Mammary epithelial cell (primary cell): ENCODE measurements at places on chromosomes 11 and 22.

- DNase-seq, result no peak
These were observed 8.6 kb downstream of the KCNQ1 start for GRCh38 chr11:2453436-2453835.

- DNase-seq, result no peak
These were observed 50.2 kb upstream of the SPATA19 start for GRCh38 chr11:133895551-133895950.

- DNase-seq, result no peak
These were observed 9.6 kb upstream of the SLC6A5 start for GRCh38 chr11:20589796-20590195.

- DNase-seq, result no peak
These were observed at the start of gene TNNT3 for GRCh38 chr11:1919391-1920127. Gene TNNT3, plus strand, starts transcription at chr11:1919703. Its CDS starts 3,172 bp downstream, at chr11:1922875.

DNA sequence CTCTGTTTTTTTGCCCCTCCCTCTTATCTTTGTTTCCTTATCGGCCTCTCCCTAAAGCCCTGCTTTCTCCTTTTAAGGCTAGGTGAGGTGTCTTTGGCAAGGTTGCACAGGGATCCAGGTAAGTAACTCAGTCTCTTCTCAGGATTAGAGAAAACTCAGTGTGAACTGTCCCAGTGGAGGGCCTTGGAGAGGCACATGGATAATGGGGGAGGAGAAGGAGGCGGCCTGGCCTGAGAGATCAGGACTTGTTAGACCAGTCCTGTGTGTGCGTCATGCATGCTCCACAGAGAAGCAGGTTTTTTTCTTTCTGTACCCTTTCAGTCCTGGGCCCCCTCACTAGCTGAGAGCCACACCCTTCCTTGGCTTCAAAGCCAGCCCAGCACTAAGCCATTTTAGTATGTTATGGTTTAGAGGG is 19.9 kb downstream of the CTNND1 start:
- peak; percentile 88 for DNase-seq

DNA sequence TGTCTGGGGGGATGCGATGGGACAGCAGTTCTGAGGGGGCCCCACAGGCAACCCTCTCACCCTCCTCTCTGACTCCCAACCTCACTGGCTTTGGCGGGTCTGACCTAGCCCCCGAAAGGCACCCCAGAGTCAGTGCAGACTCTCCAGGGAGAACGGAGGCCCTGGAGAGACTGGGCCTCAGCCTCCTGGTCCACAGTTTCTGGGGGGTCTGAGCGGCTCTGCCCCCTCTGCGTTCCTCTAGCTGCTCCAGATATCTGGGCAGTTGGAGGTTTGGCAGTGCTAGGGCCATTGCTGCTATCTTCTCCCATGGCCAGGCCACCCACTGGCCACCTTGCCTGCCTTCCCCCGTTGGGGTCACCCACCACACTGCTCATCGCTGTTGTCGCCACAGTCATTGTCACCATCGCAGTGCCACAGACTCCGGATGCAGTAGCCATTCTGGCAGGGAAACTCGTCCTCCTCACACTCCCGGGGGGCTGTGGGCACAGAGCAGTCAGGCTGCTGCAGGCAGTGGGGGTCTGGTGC is 18.8 kb downstream of the LRP4 start:
- DNase-seq, result no peak

GRCh38 chr11:95247127-95247684 is 16.2 kb upstream of the SESN3 start:
- DNase-seq, result no peak

- peak; percentile 33 for DNase-seq
These were observed 27.5 kb upstream of the MTNR1B start for GRCh38 chr11:92941676-92942571.

GRCh38 chr22:19849835-19850762 is 4.6 kb downstream of the GNB1L start:
- peak; percentile 46 for DNase-seq

- DNase-seq, result peak; percentile 16
These were observed 97.0 kb downstream of the SYT9 start for GRCh38 chr11:7348432-7349304.

DNA sequence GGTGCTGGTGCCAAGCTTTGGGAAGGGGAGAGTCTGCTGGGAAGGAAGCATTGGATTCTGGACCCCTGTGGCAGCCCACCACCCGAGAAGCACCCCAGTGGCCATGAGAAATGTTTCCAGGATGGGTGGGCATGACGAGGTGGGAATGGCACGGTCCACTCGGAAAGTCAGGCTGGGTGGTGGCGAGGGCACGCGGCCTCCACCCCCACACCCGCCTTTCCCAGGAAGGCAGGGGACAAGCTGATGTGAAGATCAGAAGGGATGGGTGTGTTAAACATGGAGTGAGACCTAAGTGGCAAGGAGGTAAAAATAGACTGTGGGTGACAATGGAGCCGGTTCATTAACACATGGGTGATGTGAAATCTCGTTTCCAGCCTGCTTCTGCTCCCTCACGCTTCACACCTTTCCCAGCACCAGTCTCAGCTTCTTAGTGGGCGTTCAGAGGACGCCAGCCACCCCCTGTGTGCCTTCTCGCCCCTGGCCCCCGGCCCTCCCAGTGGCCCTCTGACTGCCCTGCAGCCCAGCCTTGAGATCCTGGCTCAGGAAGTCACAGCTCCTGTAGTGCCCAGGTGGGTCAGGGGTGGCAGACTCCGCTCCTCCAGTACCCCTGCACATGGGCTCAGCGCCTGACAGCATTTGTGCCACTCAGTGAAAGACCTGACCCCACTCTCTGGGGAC is 27.6 kb downstream of the LRRC10B start:
- no peak for DNase-seq

- DNase-seq, result no peak
These were observed 94.3 kb upstream of the ZC3H12C start for GRCh38 chr11:109998921-109999320.

DNA sequence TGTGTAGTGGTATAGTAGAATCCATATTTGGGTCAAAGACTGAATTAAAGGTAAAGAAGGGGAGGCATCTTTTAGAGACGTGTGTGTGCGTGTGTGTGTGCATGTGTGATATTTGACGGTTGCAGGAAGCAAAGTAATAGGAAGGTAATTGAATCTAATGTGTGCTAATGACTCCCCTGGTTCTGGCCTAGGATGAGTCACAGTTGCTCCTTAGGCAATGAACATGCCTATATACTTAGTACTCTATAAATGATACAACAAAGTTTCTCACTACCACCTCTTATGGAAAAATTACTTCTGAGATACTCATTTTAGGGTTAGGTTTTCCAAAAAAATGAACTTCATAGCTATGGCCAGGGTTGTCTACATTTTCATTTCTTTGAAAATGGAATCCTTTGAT is 409.6 kb downstream of the GUCY1A2 start:
- DNase-seq, result peak; percentile 51

GRCh38 chr22:29310863-29311339 is 4.5 kb downstream of the GAS2L1 start:
- DNase-seq, result peak; percentile 94

- DNase-seq, result peak; percentile 17
These were observed 1.2 kb downstream of the GAS2L1 start for GRCh38 chr22:29307596-29308147.

GRCh38 chr11:47587723-47588326 is 1.3 kb downstream of the FAM180B start:
- DNase-seq, result no peak

DNA sequence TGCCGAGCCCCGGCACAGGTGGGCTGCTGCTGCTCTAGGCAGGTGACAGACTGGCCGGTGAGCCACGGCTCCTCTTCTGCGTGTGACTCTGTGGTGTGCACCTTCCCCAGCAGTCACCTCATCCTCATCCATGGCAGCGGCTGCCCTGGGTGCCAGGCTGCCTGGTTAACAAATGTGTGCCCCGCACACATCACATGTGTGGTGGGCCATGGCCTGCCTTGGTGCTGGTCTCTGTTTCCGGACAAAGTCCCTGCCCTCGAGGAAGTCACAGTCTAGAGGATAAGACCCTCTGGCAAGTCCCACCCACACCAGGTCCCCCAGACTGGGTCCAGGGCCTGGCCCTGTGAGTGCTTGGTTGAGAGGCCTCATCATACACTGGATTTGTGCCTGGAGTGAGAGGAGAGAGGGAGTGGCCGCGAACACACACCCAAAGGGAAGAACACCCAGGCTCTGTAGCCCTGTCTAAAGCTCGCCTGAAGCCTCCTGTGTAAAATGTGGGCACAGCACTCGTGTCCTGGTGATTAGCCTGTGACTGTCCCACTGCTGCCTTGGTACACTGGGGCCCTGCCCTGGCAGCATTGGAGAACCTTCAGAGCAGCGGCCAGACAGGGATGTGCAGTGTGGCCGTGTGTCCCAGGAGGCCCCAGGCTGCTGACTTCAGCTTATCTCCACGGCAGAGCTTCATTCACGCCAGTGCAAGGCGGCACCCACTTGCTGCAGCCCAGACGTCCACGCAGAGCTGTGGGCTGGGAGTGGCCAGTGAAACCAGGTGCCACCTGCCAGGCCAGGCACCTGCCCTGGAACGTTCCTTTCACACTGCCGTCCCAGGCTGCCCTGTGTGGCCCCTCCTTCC is 269.9 kb downstream of the TBC1D22A start:
- DNase-seq, result no peak

DNA sequence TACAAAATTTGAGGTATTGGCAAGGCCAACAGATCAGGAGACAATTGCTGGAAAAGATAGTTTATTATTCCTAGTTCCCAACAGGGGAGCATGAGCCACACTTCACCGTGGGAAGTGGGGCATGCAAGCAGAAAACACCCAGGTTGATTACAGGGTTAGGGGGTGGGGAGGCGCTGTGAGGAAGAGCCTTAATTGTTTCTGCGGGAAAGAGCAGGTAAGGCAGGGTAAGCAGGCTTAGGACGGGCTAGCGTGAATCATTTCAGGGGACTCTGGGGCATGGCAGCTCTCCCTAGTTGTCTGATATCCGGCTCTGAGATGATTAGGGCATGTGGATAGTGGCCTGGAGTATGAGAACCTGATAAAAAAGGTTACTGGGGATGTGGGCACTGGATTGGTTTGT is 20.7 kb upstream of the HTR3A start:
- DNase-seq, result no peak

DNA sequence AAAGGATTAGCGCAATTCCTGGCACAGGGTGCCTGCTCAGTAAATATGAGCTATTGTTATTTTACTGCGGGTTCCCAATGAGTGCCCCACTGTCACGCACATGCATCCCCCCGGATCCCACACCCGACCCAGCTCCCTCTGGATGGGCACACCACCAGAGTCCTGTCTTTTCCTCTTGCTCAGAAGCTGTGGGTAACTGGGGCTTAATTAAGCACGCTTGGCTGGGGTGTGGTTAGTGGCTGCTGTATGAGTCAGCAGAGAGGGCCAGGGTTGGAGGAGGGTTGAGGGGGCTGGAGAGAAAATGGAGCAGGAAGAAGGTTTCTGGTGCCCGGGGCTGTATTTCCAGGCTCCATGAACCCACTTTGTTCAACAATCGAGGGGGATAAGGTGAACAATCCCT is 30.3 kb upstream of the NECTIN1 start:
- DNase-seq, result peak; percentile 70

- no peak for DNase-seq
These were observed 47.1 kb upstream of the LMO1 start for GRCh38 chr11:8310743-8311298.

- no peak for DNase-seq
These were observed 220.7 kb downstream of the SWAP70 start for GRCh38 chr11:9884601-9885000.

- peak; percentile 87 for DNase-seq
These were observed 9.8 kb downstream of the TRAF6 start for GRCh38 chr11:36500315-36500721.

GRCh38 chr11:57164317-57164716 is 17.4 kb upstream of the LRRC55 start:
- no peak for DNase-seq

GRCh38 chr11:126160345-126161022 is 51.0 kb downstream of the RPUSD4 start:
- DNase-seq, result no peak

DNA sequence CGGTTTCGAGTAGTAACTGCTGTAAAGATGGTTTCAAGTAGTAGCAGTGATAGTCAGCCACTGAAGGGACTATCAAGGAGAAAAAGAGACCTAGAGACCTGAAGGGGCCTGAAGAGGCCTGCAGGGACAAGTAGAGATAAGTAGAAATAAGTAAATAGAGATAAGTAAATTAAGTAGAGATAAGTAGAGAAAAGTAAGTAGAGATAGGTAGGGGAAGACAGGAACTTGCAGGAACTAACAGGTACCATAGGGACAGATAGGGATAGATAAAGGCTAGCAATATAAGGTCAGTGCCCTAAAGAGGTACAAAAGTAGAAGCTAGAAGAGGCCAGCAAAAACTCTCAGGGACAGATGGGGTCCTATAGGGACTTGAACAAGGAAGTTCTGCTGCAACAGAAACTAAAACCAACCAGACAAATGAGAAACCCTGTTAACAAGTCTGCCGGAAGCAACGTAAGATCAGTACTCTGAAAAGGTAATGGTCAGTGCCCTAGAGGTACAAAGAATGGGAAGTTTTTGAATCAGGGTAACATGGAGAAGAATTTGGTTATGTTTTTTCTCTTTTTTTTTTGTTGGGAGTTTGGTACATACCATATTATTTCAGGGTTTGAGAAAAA is 9.6 kb upstream of the SC5D start:
- DNase-seq, result no peak

GRCh38 chr11:104870910-104871309 is 27.4 kb downstream of the CASP12 start:
- no peak for DNase-seq

DNA sequence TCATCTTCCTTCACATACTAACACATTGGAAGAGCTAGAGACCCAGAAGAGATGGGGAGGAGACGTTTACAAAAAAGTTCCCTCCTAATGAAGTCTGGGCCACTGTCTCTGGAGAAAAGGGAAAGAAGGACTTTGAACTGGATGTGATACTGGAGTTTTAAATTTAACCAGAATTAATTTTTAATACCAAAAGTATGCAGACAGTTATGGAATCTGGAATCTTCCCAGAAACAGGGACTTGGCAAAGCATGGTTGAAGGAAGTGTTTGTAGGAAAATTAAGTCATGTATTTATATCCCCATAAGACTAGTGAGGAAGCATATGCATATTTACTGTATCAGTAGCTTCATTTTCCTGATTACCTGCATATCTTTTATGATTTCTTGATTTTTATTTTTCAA is 215.5 kb downstream of the TTC28 start:
- no peak for DNase-seq

- peak; percentile 49 for DNase-seq
These were observed 734 bp upstream of the TMEM123 start for GRCh38 chr11:102453302-102453695.

- no peak for DNase-seq
These were observed 338.0 kb downstream of the TENM4 start for GRCh38 chr11:79102840-79103239.
